Cortex of kidney (tissue), 1 donor: ENCODE measurements at places on chromosomes 2 and 18.

- no peak for DNase-seq
Measured at GRCh38 chr18:62279561-62279960, 45.5 kb upstream of the TNFRSF11A start.

GRCh38 chr18:38807915-38808314 lies 1242.3 kb upstream of the CELF4 start:
- DNase-seq, result no peak

GRCh38 chr2:178452334-178452733 lies 1.2 kb downstream of the PJVK start:
- no peak for DNase-seq

DNA sequence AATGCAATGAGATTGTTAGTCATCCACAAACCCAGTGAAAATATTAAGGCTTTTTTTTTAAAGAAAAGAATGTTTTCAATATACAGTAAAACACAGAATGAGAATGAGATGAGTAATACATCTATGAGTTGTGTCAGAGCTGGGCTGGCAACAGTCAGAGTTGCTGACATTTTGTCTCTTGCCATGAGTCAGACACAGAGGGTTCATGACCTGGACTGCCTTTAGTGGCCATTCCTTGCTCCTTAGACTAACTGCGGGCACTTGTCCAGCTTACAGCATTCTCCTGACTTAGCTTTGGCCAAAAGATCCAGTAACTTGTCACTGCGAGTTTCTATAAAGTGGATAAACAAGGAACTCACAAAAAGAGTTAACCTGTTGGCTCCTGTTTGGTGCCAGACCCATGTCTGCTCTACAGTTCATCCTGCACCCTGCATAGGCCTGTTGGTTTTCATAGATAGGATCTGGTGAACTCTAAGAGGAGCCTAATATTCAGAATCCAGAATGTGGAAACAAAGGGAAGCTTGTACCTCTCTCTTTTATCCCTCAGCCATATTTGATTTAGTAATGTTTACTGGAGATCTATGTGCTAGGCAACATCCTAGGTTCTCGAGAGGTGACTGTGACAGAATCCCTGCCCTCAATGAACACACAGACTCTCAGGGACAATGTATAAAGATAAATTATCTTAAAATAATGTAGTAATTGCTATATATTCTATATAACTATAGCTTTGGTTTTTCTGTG lies 391.5 kb upstream of the VWC2L start:
- DNase-seq, result no peak

DNA sequence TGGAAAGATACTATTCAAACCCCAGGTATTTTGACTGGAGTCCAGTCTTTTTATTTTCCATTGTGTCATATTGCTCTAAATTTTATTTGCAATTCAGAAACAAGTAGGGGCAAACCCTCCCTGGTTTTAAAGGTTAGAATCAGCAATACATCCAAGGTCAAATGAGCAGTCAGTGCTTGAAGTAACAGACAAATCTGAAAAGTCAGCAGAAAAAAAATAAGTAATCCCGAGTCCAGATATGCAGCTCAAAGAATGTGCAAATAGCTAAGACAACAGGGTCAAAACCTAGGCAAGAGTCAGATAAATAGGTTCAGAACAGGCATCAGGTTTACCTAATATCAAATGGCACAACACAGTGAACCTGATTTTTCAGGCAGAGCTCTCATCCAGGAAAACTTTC lies 367.0 kb downstream of the STK39 start:
- DNase-seq, result no peak

DNA sequence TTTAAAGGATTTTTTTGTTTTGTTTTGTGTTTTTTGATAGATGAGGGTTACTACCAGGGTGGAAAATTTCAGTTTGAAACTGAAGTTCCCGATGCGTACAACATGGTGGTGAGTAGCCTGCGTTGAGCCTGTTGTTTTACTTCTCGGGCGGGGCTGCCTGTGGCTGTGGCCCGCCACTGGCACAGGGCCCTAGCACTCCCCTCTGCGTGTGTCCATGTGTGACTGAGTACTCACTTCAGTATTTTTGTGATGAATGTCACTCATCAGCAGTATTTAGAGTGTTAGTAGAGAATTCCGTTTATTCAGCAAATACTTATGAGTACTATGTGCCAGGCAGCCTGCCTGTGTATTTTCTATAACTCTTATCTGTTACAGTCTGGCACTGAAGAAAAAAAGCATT lies 44.3 kb upstream of the SCLY start:
- no peak for DNase-seq

- DNase-seq, result no peak
Measured at GRCh38 chr18:24677011-24677410, 216.6 kb downstream of the HRH4 start.

DNA sequence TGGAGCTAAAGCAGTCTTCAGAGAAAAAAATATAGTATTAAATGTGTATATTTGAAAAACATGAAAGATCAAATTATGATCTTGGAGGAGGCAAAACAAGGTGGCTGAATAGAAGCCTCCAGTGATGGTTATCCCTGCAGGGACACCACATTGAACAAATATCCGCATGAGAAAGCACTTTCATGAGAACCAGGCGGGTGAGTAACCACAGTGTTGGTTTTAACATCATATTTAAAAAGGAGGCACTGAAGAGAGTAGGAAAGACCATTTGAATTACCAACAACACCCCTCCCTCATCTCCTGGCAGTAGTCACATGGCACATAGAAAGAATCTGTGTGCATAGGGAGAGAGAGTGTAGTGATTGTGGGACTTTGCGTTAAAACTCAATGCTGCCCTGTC lies 759.6 kb upstream of the NRXN1 start:
- no peak for DNase-seq

DNA sequence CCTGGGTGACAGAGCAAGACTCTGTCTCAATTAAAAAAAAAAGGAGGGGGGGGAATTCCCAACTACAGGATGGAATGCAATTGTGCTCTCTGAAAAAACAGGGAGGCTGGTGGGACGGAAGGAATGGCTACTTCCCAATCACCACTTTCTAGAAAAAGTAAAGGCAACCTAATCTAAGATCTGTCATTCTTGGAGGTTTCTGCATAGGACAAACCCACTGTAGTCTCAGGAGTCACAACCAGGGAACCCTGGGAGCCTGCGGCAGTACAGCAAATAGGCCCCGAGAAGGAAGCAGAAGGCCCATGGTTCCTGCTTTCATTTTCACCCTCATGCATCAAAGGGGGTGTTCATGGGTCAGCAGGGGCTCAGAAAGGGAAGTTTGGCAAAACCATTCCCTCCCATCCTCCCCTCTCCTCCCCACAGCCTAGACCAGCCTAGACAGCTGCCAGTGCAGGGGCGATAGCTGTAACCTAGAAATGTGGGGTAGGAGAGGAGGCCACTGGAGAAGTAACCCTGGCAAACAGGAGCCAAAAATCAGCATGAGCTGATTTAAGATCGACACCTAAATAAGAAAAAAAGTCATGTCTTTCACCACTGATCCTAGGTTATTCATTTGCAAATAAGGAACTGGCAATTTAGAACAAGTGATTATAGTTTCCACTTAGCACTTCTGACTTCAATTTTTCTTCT lies 48.0 kb downstream of the TRABD2A start:
- no peak for DNase-seq

DNA sequence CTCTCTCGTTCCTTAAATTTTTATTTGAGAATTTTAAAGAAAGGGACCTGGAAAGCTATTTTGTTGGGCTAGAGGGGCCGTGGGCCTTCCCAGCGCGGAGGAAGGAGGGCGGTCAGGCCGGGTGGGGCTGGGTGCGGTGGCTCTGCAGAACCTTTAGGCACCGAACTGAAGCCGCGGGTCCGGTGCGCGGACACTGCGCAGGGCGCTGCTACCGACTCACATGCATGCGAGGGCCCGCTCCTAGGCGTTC lies 1.6 kb upstream of the TWIST2 start:
- no peak for DNase-seq

DNA sequence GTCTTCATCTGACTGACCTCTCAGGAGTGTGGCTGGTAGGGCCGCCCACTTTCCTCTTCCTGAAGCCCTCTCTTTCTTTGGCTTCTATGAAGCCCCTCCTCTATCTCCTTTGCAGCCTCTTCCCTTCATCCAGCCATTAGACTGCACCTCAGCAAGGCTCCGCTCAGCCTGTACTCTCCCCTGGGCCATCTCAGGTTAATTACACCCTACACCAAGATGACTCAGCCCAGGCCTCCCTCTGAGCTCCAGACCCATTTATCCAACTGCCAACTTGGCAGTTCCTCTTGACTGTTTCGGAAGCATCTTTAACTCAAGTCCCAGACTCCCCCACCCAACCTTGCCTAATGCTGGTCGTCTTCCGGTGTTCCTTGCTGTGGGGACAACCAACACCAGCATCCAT lies 5.8 kb upstream of the WNT6 start:
- DNase-seq, result no peak

- DNase-seq, result no peak
Measured at GRCh38 chr2:190802129-190802528, 78.5 kb upstream of the GLS start.

GRCh38 chr18:35582899-35583558 lies 1.5 kb downstream of the GALNT1 start:
- DNase-seq, result no peak

- DNase-seq, result no peak
Measured at GRCh38 chr2:98487806-98488189, 43.1 kb downstream of the INPP4A start.

- no peak for DNase-seq
Measured at GRCh38 chr2:225008935-225009334, 33.3 kb downstream of the DOCK10 start.

DNA sequence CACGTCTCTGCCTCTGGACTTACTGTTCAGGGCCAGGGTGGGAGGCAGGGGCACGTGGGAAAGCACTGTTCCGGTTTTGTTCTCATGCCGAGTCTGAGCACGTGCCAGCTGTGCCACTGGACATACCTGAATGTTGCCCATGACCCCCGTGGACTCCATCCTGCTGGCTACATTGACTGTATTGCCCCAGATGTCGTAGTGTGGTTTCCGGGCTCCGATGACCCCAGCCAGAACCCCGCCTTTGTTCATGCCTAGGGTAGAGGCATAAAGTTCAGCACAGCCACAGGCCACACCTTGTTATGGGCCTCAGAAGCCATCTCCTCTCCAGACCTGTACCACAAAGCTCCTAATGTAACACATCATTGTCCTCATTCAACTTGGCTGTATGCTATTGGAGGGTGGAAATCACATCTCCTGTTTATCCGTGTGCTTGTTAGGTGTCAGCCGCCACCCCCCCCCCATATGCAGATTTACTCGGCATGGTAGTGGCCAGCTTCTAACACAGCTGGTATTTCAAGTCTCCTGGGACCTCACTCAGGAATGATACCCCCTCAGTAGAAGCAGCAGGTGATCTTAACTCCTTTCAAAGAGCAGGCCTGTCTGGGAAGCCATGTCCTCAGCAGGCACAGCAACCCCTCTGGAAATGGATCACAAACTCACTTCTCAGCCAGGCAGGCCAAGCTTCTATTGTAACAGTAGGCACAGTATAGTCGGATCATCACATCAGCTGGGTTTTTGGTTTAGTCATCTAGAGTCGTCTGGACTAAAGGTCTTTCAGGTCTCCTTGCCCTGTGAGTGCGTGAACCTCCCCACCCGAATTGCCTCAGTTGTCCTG lies 27.6 kb downstream of the CENPO start:
- no peak for DNase-seq

DNA sequence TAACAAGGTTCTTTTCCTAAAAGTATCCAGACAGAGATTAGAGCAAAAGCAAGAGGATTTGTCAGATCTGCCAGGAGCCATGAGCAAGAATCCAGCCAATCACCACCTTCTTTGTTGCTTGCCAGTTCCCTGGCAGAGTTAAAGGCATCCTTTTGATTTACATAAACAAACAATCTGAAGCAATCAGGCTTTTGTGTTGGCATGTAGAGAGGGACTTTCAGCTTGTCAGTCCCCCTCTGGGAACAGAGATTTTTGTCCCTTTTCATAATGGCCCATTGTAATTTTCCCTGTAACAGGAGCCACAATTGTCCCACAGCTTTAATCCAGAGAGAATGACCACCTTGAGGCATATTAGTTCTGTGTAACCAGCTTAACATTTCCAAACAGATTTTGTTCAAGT lies at the start of gene ERMN:
Gene ERMN, minus strand, starts transcription at position 39 of the 400 bp plus-strand sequence. CDS start 182 bp downstream, outside the sequence.
- DNase-seq, result no peak

DNA sequence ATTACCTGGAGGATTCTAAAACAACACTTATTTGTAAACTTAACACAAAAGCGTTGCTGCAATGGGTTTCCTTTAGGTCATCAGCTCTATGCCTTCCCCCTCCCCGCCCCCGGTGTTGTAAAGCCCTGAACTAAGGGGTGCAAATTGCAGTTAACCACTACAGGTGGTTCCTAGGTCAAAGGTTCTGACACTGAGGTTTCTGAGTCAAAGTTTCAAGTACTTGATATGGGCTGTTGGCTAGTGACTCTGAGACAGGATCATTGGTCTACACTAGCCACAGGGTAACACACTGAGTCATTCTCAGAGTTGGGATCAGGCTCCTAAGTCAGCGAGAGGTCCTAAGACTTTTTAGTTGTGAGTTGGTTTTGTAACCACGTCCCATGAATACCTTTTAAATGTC lies 15.4 kb downstream of the IL1B start:
- no peak for DNase-seq

- no peak for DNase-seq
Measured at GRCh38 chr18:70329071-70329470, 40.2 kb downstream of the SOCS6 start.

DNA sequence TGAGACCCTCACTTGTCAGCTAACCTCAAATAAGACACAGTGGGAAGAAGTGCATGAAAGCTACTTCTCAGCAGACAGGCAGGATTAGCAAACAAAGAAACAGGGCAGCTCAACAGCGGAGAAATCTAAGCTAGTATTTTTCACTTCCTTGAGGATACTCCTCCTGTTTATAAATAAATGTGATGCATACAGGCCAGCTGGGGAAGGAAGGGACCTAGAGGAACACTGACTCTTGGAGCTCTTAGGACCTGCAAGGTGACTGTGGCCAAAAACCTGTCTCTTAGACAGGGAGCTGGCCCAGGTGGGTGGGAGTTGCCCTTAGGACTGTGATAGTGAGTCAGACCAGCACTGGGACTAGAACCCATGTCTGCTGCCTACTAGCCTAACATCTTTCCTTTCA lies 4.8 kb downstream of the REEP1 start:
- no peak for DNase-seq

DNA sequence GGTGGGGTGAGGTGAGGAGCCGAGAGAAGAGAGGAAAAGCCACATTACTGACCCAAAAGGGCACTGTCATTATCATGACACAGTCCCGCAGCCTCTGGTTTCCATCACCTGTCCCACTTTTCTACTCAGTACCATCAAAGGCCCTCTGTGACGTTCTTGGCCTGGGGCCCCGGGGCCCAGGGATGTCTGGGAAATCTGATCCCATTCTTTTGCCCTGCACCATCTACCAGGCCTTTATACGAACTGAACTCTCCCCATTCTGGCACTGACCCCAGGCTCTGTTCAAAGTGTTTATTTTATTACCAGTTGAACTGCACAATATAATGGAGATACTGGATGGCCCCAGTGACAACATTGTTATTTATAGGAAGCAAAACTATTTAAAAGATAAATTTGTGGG lies 89.1 kb downstream of the COL6A3 start:
- no peak for DNase-seq
